ENCODE measurements at places on chromosomes 6 and 20.
A peak's percentile ranks its signal among the peaks of the same experiment; 100 is the strongest.

DNA sequence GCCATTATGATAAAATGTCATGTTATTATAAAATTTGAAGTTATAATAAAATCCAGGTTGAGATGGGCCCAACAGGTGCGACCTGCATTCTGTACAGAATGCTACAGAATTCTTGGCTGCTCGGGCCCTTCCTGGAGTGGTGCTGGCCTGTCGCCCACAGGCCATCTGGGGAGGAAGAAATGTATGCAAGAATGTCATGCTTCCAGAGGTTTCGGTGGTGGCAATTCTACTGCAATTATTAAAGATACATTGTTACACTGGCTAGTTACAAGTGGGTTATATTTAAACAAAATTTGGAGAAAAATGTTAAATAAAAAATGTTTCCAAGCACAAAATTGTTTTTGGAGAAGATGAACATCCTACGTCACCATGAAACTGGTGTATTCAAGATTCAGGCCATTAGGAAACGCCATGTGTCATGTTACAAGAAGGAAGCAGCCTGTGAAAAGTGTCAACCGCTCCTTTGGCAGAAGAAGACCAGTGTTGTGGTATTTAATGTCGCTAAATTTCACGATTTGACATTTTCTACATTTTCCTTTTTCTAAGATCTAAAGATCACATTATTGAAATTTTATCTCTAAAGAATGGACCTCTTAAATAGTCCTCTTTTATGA, 7.1 kb downstream of the RAMACL start:
- DNase-seq, result no peak

DNA sequence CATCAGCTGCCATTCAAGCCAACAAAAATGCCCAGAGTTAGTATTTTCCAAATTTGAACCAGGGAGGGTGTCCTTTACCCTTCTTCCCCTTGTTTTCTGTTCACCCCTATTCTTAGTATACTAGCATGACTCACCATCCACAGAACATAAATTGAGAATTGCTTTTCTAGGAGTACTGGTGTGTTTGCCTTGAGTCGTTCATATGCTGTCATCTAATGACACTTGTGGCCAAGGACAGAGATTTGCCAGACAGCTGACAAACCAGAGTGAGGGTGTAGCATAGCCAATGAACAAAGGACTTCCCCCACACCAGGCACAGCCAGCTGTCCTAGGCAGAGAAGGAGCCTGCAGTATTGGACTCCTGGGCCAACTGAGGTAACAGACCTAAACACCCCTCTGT, 62.2 kb downstream of the FILIP1 start:
- no peak for DNase-seq

DNA sequence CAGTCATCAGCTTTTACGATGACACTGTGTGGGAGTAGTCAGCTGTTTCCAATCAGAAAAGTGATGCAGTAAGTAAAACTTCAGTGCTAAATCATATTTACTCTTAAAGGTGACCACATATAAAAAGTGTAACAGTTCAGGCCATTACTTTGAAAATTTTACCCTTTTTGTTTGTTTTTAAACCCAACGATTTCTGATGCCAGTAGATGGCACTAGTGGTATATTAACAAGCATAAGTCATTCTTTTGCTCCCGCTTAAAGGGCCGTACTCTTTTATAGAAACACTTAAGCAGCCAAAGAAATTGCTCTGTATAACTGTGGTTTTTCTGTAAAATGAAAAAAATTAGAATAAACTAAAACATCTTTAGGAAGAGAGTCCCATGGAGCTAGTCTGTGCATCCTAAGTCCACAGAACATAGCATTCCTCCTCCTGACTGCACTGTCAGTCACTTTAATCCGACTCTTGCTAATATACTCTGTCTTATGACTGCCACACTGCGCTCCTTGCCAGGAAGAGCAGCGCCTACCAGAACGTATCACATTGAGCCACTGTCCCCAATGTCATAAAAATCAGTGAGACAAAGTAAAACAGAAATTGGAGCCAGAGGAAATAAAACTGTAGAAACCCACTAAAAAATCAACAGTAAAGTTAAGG, 25.0 kb downstream of the HEBP2 start:
- peak; percentile 39 for DNase-seq

DNA sequence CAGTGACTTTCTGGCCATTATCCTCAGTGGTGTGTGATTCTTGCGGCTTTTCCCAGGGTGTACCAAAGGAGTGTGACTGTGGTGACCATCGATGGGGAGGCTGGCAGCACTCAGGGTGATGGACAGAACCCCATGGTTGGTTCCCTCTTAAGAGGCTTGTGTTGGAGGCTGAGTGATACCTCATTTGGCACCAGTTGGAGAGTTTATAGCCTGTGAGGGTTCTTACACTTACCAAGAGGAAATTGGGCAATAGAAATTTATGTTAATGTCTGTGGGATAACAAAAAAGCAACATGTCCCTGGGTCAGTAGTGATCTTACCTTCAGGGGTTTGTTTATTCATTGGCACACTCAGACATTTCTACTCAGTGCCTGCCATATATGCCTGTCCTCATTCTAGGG, 37.2 kb downstream of the DAAM2 start:
- no peak for DNase-seq

- no peak for DNase-seq
Observed at GRCh38 chr6:73309535-73309784, 44.6 kb downstream of the DPPA5 start.

- DNase-seq, result no peak
Observed at GRCh38 chr6:16621002-16621401, 140.3 kb downstream of the ATXN1 start.

DNA sequence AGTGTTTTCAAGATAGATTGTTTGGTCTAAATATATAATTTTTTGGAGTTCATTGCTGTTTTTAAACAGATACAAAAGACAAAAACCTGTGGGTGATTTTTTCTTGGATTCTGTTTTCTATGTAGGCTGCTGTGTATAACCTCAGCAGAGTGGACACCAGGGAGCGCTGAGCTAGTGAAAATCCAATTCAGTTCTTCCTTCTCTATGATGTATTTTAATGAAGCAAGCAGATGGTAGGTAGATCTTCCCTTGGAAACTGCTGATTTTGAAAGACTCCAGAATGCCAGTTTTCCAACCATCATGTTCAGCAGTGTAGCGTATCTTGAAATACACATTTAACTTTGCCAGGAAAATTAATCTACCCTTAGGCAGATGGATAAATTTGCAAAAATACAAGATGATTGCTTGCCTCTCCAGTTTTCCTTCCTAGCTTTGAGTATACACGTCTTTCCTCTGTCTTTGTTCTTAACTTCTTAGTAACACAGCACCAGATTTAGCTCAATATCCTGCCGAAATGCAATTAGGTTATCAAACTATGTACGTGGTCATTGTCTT, 178.0 kb downstream of the PHF3 start:
- no peak for DNase-seq
